ENCODE measurements at places on chromosomes 3 and 15.

GRCh38 chr3:147941969-147942368 lies 532.8 kb downstream of the ZIC1 start:
- no peak for DNase-seq

DNA sequence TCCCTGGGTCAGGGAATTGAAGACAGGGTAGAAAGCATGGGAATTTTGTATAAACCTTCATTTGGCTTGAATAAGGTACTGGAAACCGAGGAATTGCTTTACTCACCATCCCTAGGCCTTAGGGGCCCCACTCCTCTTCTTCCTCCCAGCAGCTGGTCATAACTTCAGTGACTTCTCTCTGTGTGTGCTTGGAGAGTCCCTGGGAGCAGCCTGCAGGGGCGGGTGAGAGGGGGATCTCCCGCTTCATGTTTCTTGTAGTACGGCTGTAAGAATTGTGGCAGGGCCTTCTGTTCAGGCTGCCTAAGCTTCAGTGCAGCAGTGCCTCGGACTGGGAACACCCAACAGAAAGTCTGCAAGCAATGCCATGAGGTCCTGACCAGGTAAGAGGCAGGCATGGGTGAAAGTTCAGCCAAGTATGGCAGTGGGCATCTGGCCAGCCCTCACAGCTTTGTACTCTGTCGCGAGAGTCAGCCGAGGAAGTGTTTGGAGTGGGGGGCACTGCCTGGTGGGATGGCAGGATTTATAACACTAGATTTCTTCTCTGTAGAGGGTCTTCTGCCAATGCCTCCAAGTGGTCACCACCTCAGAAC lies 1.7 kb upstream of the DNAJC17 start:
- DNase-seq = no peak

GRCh38 chr15:25133804-25134203 lies 179.0 kb downstream of the SNRPN start:
- DNase-seq = no peak

GRCh38 chr15:49247556-49248110 lies 77.6 kb downstream of the GALK2 start:
- DNase-seq = no peak

GRCh38 chr3:142445816-142446254 lies 2.0 kb downstream of the XRN1 start:
- no peak for DNase-seq

GRCh38 chr3:117842086-117842485 lies 1132.5 kb downstream of the TUSC7 start:
- no peak for DNase-seq

DNA sequence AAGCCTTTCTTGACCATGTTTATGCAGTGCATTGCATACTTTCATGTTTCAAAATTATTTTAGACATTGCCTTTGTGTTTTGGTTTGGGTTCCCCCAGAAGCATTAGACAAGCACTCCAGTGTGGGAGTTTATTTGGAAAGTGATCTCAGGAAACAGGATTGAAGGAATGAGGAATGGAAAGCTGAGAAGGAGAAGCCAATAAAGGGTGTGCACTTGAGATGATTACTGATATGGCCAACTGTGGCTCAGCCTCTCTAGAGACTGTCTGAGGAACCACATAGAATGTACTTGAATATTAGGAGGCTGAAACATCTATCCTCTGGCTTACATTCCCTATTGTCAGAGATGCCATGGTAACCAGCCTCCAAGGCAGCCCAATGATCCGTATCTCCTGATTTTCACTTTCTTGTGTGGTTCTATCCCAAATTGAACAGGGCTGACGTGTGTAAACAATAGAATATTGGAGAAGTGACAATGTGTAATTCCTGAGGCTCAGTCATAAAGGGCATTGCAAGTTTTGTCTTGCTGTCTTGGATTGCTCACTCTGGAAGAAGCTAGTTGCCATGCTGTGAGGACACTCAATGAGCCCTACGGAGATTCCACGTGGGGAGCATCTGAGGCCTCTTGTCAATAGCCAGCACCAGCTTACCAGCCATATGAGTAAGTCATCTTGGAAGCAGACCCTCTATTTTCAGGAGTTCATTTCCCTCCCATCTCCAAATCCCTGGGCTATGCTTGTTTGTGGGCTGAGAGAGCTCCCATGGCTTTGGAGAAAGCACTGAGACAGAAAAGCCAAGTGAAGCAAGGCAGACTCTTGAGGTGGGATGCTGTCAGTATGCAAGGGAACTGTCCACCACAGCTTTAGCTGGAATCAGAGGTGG lies 84.7 kb downstream of the SCN11A start:
- DNase-seq = no peak

GRCh38 chr3:140540262-140540661 lies 137.6 kb upstream of the TRIM42 start:
- no peak for DNase-seq

GRCh38 chr15:41180206-41180789 lies 50.3 kb downstream of the EXD1 start:
- DNase-seq = no peak

DNA sequence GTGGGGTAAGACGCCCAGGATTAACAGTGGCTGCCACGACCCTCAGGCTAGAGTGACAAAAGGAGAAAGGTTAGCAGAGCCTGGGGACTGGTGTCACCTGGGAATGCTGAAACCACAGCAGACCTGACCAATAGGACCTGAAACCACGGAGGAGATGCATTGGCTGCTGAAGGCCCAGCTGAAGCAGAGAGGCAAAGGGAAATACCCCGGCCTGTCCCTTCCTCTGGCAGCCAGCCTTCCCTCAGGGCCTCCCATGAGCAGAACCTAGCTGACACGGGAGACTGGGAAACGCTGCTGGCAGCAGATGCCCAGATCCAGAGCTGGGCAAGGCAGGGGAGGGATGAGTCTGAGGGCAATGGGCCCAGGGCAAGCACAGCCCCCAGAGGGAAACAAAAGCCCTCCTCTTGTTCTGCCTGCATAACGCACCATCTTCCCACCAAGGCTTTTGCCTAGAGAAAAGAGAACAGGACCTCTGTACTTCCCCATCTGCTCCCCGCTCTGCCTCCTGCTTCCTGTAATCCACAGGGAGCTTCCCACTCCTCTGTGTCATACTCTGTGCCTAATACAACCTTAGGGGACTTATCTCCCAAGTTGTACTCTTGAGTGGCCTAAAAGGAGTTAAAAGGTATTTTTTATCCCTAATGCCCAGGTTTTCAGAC lies 216.2 kb downstream of the ABHD5 start:
- DNase-seq = no peak

DNA sequence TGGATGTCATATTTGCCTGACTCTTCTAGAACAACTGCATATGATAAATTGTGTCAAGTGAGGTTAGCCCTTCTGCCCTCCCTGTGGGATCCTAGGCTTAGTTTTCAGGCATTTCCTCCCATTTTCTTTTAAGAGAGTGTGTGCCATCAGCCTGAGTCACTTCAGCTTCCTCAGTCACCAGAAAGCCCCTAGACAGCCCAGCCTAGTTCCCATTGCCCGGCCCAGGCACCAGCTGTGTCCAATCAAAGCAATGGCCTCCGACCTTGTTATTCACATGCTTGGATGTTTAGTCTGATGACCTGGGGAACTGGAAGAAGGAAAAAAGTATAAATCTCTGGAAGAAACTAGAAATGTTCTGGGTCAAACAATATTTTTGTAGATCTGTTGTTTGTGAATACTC lies 221.9 kb upstream of the LRIG1 start:
- DNase-seq = no peak

- no peak for DNase-seq
These were observed 224.0 kb downstream of the DPH6 start for GRCh38 chr15:35321926-35322325.

GRCh38 chr15:82950295-82950694 lies 2.2 kb downstream of the HOMER2 start:
- DNase-seq = no peak

- DNase-seq = no peak
These were observed 3.1 kb upstream of the MAN2C1 start for GRCh38 chr15:75371486-75371885.

GRCh38 chr3:191357909-191358308 lies 27.6 kb upstream of the UTS2B start:
- DNase-seq = no peak
